Activated CD4-positive, alpha-beta T cell treated with anti-CD3 and anti-CD28 coated beads, Interleukin-2, amount 50 U/mL, for 4 hours (primary cell): ENCODE measurements at places on chromosomes 2 and 18.

DNA sequence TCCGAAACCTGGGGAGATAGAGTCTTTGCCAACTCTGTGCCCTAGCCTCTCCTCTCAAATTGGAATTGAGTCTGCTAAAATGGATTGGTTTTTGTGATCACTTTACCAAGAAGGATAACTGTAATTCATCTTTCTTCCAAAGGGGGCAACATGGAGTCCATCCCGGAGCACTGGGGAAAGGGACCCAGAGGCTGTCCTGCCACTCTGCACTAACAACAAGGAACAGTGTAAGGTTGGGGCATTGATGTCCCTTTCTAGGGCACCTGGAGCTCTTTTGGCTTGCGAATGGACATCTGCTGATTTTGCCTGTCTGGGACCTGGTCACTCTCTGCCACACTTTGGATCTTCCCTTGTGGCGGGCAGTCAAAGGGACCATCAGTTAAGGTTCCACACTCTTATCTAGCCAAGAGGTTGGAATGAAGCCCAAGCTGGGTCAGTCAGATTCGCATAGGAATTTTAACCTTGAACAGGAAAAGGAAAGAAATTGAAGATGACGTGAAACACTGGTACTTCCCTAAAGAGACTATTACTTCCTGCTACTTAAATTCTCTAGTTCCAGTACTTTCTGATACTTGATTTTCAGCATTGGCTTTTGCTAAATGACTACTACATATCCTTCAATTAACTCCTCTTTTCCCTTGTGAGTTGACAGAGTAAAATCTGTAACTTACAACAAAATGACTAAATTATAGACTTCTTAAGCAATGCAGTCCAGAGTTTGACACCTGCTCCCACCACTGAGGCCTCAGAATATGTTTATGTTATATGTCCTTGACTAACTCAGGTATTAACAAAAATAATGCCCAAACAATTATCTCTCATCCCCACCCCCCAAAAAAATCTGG lies 64.7 kb upstream of the KLF7 start:
- DNase-seq: no peak

GRCh38 chr2:73111073-73112025 lies 1.4 kb downstream of the RAB11FIP5 start:
- DNase-seq: no peak

DNA sequence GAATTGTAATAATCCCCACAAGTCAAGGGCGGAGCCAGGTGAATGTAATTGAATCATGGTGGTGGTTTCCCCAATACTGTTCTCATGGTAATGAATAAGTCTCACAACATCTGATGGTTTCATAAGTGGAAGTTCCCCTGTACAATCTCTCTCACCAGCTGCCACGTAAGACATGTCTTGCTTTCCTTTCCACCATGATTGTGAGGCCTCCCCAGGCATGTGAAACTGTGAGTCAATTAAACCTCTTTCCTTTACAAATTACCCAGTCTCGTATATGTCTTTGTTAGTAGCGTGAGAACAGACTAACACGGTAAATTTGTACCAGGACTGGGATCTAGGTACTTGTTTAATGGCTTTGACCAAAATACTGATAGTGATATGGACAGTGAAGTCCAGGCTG lies 744.3 kb upstream of the REG3G start:
- no peak for DNase-seq

- DNase-seq: no peak
Observed at GRCh38 chr18:59033359-59033758, 106.3 kb upstream of the SEC11C start.

- DNase-seq: no peak
Observed at GRCh38 chr2:217033186-217033585, 173.3 kb upstream of the TNP1 start.

DNA sequence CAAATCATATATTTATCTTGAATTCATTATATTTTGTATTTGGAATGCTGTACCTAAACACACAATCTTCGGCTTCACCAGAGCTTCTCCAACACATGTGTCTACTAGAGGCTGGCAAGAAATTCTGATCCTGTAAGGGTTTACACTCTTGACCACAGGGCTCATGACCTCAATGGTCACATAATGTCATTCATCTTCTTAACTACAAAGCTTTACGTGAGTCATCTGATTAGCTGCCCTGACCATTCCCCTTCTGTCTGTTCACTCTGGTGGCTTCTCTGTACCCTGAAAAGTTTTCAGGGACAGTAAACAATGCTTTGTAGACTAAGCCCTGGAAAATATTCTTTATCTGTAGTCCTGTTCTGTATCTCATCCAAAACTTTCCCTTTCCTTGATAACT lies 423.9 kb downstream of the CMPK2 start:
- no peak for DNase-seq

DNA sequence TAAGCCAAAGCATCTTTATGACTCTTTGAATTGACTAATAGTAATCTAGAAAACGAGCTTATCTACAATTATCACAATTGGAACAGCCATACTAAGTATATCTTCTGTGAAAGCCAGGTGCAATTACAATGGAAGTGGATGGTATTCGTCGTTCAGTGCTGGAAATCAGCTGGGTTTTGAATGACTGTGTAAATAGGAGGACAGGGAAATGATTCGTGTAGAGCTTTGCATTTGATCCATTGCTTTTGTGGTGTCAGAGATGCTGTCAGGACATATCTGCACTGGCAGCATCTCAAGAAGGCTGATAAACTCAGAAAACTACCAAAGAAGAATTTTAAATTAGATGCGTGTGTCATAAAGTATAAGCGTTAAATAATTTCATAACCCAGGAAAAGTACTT lies 187.1 kb downstream of the ZNF407 start:
- DNase-seq: no peak

DNA sequence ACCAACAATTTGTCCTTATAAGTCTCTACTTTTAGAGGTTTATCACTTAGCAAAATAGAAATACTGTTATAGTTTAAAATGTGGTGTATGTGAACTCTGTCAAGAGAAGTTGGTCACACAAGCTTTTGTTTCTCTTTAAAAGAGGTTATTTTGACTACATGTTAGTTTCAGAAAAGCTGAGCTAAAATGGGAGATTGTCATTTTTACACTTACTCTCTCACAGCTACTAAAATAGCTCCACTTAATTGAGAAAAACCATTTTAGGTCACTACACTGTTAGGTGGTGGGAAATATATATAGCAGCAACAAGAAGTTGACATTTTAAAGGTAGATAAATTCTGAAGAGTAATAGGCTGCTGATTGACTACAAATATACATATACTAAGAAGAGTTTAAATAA lies 161.5 kb upstream of the KCNJ3 start:
- no peak for DNase-seq

DNA sequence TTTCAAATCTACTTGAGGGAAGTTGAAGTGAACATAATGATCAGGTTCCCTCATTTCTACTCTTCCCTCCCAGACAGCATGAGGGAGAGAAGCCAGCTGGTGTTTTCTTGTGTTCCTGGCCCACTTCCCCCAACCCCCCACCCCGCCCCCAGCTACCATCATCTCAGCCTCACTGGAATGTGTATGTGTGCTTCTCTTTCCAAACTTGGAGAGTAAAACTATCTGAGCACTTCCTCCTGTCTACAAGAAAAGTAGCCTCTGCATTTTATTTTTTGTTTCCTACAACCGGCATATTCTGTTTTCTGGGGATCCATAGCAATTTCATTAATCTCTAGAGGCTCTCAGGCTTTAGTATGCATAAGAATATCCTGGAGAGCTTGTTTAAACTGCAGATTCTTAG lies 53.6 kb upstream of the GRHL1 start:
- DNase-seq: no peak

DNA sequence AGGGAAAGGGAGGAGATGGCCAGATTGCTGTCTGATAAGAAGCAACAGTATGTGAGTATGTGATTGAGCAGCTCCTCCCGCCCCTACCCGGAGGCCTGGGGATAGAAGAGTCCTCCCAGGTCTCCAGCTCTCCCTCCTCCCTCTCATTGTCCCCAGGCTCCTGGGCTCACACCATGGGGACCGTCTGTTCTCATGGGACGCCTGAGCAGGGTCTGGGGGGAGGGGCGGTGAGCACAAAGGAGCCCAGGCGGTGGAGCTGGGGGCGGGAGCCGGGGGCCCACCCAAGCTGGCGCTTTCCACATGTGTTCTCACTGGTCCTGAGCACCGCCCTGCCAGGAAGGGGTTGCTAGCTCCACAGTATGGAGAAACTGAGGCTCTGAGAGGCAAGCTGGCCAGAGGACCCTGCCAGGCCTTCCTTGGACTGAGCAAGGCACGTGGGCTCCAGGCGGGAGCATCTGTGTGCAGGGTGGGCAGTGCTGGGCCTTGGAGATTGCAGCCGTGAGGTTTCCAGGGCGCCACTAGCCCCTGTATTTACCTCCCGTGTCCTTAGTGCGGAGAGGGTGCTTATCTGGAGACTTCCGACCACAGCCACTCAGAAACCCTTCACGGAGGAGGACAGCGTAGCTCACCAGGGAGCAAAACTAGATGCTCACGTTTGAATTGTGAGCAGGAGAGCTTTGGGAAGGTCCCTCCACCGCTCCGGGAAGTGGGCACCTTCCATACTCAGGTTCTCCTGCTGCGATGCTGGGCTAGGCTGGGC lies 37.4 kb downstream of the PDIA6 start:
- DNase-seq: no peak

- no peak for DNase-seq
Observed at GRCh38 chr2:28637066-28638047, 114.3 kb upstream of the PPP1CB start.

DNA sequence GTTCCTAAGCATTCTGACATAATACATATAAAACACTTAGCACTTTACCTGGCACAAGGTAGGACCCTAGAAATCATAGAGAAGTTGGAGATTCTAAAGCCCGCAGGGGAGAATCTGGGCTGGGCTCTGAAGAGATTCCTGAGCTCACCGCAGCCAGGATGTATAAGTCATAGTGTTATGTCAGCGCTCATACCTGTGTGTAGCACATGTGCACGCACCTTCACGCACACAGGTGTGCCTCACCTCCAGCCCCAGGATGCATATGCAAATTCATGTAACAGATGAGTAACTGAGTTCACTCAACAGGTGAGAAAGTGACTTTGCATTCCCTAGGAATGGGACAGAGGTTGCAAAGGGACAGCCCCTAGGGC lies 7.9 kb upstream of the SDC1 start:
- no peak for DNase-seq

DNA sequence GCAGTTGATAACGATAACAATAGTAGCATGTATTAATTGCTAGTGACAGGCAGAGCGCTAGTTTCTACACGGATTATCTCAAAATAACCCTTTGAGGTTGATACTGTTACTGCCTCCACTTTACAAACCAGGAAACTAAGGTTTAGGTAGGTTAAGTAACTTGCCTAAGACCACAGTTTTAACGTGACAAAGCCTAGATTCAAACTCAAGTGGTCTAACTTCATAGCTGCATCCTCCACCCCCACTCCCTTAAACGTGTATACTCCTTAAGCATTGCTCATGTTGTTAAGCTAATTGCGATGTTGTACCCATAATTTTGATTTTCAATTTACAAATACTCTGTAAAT lies 1.2 kb downstream of the ME2 start:
- DNase-seq: no peak

DNA sequence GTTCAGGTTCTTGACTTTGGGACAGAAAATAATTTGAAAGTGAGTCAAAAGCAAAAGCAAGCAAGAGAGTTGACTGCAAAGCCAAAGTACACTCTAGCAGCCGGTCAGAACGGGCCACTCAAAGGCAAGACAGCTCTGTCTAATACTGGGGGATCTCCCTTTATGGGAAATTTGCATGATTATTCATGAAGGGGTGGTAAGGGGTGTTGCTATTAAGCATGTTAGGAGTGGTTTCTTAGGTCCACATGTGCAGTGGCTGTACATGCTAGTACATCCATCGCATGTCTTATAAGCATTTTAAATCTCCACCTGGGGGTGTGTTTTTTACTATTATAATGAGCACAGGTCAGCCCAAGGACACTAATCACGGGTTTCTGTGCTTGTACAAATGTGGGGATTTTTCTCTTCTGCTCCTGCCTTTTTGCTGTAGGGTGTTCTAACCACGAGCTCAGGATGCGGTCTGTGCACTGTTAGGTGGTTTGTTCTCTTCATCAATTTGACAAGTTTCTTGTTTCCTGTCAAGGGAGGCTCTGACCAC lies 60.2 kb upstream of the SPP2 start:
- DNase-seq: no peak

- DNase-seq: no peak
Observed at GRCh38 chr2:39375917-39376316, 61.2 kb downstream of the MAP4K3 start.

DNA sequence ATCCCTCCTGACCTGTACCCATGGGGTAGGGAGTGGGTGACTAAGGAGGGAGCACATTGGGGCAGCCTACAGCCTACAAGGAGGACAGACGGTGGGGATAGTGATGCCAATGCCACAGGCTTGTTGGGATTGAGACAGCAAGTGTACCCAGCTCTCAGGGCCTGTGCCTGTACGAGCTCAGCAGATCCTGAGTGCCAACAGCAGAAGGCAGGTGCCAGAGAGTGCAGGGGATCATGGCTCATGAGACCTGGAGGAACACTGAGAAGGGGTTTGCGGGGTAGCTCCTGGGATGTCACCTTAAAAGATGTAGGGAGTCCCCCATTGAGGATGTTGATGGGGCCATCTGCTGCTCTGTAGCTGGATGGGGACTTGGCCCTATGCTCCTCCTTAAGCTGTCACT lies 10.3 kb upstream of the SNED1 start:
- DNase-seq: no peak

GRCh38 chr2:233779722-233780121 lies 1.6 kb downstream of the MROH2A start:
- DNase-seq: no peak

- no peak for DNase-seq
Observed at GRCh38 chr2:176388861-176389260, 119.6 kb downstream of the MTX2 start.

GRCh38 chr2:99939135-99939534 lies 203.3 kb downstream of the AFF3 start:
- DNase-seq: no peak

DNA sequence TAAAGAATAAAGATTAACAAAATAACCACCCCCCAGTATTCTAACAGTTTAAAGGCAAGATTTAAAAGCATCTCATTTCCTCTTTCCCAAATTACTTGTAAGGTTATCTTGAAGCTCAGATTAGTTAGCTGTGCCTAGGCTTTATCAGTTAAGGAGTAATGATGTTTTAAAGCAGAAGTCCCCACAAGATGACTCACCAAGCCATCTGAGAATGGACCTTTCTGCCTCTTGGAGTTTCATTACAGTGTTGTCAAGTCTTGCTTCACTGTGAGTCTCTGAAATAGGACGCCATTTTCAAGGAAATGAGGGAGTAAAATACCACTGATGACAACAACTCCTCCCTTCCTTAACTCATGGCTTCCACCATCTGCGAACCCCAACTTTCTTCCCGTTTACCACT lies 35.9 kb downstream of the ZNF385B start:
- DNase-seq: no peak

- DNase-seq: no peak
Observed at GRCh38 chr2:176501617-176502016, 232.4 kb downstream of the MTX2 start.
